ENCODE measurements at places on chromosomes 5 and 9.

GRCh38 chr5:139847790-139848507 is 52.3 kb downstream of the PSD2 start:
- DNase-seq: peak; percentile 83

DNA sequence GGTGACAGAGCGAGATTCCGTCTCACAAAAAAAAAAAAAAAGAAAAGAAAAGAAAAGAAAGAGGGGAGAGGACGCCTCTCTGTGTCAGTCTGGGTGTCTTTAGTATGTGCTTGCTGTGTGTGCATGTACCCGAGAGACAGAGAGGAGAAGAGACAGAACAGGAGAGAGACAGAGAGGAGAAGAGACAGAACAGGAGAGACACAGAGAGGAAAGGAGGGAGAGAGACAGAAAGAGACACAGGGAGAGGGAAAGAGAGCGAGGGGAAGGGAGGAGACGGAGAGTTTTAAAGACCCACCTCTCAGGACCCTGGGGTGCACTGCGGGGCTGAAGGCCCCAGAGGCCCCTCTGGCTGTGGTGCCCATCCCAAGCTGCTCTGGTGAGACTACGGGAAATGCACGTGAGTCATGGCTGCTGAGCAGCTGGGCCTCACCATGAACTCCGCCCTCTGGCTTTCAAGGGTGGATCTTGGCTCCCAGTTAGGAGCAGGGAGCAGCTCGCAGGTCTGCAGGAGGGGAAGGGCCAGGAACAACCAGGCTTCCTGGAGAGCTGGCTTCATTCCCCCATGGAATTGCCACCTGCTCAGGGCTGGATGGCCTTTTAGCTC is 7.9 kb downstream of the SLC6A3 start:
- DNase-seq: peak; percentile 37

DNA sequence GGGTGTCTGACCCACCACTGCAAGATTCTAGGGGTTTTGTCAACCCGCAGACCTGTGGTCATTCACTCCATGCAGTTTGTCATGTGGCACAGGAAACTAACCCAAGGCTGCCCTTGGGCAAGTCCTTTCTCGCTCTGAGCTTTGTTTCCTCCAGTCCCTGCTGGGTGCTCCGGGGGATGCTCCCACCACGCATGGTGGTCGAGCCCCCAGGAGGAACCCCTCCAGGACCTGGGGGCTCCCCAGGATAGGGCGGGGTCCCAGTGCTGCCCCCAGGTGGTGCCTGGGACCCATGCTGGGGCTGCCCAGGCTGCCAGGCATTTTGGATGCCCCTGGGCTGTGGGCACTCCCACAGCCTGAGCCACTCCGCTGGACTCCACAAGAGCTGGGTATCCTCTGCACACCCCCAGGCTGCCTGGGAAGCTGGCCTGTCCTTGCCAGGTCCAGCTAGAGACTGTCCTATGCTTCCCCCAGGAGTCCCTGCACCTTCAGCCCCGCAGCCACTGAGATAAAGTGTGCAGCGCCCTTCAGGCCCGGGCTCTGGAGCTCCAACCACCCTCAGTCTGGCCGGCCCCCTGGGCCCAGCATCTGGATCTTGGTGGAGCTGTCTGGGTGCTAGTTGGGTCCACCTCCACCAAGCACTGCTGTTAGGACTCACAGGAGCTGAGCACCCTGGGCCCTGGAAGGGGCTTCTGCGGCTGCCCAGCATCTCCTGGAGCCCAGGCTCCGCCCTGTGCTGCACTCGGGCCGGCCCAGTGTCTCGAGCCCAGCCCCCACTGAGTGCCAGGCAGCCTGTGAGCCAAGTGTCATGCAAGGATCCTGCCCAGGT is 104.3 kb downstream of the PHF2 start:
- peak; percentile 10 for DNase-seq

DNA sequence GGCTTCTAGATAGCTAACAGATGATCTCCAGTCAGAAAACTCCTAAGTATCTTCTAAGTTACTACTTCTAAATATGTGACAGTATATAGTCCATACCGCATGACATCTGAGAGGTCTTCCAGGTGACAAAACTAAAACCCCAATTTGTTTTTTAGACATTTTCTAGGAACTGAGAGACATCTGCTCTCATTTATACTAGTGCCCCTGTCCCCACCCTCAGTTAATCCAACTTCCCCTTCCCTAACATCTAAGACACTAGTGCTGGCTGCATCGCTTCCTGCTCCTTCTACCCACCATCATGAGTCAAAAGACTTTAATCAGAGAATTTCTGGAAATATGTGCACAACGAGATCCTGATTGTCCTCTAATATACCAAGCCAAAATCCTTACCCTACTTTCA is 37.9 kb downstream of the FBXW11 start:
- no peak for DNase-seq

- peak; percentile 89 for DNase-seq
Measured at GRCh38 chr5:149434162-149435014, 55.3 kb upstream of the IL17B start.

GRCh38 chr5:96463091-96463490 is 30.0 kb upstream of the PCSK1 start:
- DNase-seq: no peak

DNA sequence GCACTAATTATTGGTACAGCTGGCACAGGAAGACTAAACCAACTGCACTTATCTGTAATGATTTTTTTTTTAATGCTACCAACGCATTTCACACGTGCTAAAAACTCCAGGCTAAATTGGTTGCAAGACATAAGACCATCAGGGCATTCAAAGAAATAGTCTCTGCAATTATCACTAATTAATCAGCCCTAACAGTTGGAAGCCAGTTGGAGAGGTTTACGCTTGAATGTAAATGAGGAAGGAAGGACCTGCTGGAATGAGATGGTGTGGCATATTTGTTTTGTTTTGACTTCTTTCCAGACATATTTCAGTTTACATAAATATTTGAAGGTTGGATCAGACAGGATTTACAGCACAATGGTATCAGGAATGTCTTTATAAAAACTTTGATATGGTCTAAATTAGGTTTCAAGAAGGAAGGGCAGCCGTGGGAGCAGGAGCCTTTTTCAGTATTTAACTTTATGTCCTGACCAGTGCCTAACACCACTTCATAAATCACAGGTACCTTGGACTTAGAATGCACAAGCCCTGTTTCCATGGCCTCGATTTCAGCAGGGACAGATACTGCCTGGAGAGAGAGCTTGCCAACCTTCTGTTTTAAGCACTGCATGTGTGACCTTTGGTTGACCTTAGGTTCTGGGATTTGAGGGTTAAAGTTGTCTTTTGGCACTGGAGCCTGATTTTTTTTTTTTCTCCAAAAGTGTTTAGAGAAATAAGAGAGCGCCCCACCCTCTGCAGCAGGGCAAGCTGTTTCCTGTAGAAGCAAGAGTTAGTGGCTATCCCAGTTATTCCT is 199.8 kb upstream of the MAP3K1 start:
- peak; percentile 64 for DNase-seq

DNA sequence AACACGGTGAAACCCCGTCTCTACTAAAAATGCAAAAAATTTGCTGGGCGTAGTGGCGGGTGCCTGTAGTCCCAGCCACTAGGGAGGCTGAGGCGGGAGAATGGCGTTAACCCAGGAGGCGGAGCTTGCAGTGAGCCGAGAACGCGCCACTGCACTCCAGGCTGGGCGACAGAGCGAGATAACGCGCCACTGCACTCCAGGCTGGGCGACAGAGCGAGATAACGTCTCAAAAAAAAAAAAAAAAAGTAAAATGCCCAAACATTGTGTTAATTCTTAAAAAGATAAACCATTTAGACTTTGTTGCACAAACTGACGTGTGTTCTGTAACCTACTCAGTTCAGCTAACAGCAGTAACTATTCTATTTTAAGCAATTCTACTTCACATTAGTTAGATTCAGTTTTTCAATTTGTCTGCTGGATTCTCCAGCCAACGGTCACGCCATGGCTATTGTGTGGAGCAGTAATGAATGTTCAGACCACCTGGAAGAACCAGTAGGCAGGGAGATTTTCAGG is 119.3 kb upstream of the MAN2A1 start:
- DNase-seq: no peak

- DNase-seq: peak; percentile 31
Measured at GRCh38 chr9:110919609-110920008, 118.7 kb downstream of the LPAR1 start.

DNA sequence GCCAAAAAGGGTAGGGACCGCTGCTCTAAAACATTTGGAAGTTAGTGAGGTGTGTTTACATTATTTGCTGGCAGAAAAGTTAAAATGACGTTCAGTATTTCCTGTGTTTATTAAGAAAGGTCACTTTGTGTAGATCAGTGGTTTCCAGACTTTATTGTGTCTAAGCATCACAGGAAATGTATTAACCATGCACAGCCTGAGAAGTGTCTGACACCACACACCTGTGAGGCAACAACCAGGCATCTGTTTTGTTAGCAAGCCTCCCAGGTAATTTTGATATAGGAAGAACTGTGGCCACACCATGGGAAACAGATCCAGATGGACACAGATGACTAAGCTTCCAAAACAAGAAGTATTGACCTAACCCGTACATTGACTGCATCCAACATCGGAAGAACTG is 12.0 kb downstream of the TTC1 start:
- peak; percentile 34 for DNase-seq

DNA sequence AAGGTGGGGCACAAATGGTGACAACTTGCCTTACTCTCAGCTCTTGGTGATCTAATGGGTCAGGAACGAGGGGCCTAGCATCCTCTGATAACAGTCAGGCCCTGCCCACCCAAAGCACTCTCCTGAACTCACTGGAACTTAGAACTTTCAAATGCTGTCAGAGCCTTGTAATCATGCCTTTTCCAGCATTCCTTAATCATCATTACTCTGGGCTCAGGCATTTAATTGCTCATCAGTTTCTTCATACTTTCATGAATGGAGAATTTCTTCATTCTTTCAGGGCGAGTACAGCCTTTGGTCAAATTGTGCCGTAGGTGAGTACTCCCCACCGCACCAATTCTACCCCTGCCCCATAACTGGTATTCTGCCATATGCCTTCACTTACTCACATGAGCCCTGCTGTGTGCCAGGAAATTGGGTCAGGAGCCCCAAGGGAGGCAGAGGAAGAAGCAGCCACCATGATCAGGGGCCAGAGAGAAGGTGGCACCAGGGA is 30.2 kb upstream of the DUSP1 start:
- no peak for DNase-seq

DNA sequence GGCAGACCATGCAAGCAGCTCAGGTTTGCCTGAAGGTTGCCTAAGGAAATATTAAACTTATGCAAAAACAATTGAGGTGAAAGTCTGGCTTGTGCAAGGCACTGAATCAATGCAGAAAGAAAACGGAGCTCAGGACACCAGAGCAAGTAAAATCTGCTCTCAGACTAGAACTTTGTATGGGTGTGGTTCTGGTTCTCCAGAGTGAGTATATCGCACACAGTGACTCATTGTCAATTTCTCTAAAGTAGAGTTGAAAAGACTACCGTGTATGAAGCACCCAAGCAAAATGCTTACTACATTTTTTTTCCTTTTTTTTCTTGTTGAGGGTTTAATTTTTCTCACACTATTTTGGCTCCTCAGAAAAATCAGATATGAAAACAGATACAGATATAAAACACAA is 650.3 kb upstream of the CDH10 start:
- DNase-seq: no peak

DNA sequence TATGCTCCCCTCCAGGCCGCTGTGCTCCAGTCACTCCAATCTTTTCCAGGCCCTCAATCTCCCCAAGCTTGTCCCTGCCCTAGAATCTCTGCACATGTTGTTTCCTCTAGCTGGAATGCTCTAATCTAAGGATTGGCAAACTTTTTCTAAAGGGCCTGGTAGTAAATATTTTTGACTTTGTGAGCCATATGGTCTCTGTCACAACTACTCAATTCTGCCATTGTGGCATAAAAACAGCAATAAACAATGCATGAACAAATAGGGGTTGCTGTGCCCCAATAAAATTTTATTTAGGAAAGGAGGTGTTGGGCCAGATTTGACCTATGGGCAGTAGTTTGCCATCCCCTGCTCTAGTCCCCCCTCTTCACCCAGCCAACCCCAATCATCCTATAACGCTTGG is 150.5 kb upstream of the LRRTM2 start:
- no peak for DNase-seq

- DNase-seq: no peak
Measured at GRCh38 chr5:83724935-83725334, 4.3 kb upstream of the HAPLN1 start.

- no peak for DNase-seq
Measured at GRCh38 chr9:108477529-108478006, 378.2 kb downstream of the ACTL7B start.

DNA sequence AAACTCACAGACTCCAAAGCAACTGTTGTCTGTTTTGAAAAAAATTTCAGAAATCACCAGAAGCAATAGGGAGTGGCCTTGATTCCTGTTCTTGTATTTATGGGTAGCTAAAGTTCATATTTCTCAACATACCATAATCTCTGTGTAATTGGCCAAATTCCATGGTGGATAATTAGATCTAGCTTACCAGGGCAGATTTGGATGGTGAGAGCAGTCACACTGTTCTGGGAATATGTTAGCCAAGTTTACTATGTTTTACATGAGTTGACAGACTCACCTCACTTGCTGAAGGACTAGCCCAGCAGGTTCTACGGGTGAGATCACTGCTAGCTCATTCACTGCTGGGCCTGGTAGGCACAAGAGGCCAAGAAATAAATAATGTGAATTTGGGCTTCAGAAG is 32.7 kb upstream of the CDKN2B start:
- DNase-seq: peak; percentile 71

GRCh38 chr5:142771666-142772065 is 1.5 kb downstream of the ARHGAP26 start:
- DNase-seq: no peak

- DNase-seq: no peak
Measured at GRCh38 chr5:119112151-119112550, 41.3 kb downstream of the DMXL1 start.

DNA sequence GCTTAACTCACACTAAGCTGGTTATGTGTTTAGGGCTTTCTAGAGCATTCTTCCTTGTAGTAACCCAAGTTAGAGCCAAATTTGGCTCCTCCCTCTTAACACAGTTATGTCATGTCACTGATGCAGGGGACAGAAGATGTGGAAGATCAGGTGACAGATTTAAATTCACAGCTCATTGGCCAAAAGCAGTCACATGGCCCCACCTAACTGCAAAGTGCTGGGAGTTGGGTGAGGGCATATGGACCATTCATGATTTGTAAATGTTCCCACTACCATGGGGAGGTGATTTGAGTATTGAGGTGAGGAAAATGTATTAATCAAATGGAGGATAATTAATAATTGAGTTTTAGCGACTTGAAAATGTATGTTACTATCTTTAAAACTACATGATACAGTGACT is 829.4 kb downstream of the CDH12 start:
- DNase-seq: no peak

DNA sequence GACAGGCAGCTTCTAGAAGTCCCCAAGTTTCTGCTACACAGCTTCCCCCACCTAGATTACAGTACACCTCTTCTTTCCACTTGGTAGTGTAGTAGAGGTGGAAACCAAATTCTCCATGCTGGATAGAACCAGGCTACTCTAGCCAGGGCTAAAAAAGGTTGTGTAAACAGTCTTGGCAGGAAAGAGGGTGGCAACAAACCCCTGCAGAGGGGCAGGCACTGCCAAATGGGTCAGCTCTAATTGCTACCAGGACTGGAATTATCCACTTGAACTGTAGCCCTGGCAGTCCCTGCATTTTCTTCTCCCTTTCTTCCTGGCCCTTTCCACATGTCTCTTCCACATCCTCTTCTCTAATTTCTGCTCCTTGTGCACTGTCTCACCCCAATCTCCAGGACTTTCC is 24.8 kb downstream of the RANBP3L start:
- no peak for DNase-seq

GRCh38 chr5:142589720-142590119 is 96.2 kb downstream of the FGF1 start:
- DNase-seq: no peak
